ENCODE measurements at places on chromosomes 4 and X.

DNA sequence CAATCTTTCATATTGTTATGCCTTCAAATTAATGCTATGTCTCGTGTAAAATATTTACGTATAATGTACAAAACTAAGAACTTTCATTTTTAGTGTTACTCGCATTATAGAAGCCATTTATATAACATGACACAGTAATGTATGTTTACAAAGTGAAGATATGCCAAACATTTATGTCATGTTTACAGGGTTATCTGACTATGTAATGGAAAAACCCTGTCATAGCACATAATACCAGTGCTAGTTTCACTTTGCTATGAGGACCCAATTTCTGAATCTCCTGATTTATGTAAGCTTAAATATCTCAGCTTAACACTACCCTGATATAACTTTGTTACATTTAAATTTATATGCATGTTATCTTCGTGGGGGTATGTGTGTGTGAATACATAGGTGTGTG, 233.1 kb downstream of the FAT4 start:
- DNase-seq: no peak

DNA sequence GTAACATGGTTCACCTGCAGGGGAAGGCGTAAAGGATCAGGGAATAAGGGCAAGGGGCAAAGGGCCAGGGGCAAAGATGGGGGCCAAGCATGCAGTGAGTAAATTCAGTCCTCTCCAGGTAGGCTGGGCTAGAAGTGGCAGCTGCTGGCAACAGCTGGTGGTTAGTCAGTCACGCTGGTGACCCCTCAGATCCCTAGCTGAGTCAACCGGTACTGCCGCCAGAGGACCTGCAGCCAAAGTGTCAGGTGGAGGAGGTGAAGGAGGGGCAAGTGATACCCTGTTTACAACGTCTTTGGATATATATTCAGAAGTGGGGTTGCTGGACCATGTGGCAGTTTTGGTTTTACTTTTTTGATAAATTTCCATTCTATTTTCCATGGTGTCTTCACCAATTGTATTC, 24.6 kb upstream of the NAP1L2 start:
- DNase-seq: no peak

GRCh38 chr4:172207886-172208285, 394.7 kb downstream of the GALNTL6 start:
- DNase-seq: no peak

DNA sequence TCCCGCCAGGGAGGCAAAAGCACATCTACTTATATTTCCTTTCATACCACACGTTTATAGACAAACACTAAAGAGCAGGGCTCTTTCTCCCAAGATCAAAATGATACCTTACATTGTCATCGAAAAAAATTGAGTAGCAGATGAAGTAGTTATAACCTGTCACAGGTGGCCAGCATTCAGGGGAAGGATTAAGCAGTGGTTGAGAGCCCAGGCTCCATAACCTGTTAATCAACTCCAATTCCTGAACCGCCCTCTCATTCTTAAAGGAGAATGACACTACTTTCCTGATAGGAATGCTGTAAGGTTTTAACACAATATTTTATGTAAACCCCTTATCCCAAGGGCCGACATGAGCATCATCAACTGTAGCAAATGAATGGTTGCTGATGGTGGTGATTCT, 268.9 kb upstream of the KCNIP4 start:
- DNase-seq: no peak

GRCh38 chrX:79556800-79557199, 189.7 kb upstream of the ITM2A start:
- no peak for DNase-seq
